Ovary (tissue), 10 donors: ENCODE measurements at places on chromosomes 3 and 15.

DNA sequence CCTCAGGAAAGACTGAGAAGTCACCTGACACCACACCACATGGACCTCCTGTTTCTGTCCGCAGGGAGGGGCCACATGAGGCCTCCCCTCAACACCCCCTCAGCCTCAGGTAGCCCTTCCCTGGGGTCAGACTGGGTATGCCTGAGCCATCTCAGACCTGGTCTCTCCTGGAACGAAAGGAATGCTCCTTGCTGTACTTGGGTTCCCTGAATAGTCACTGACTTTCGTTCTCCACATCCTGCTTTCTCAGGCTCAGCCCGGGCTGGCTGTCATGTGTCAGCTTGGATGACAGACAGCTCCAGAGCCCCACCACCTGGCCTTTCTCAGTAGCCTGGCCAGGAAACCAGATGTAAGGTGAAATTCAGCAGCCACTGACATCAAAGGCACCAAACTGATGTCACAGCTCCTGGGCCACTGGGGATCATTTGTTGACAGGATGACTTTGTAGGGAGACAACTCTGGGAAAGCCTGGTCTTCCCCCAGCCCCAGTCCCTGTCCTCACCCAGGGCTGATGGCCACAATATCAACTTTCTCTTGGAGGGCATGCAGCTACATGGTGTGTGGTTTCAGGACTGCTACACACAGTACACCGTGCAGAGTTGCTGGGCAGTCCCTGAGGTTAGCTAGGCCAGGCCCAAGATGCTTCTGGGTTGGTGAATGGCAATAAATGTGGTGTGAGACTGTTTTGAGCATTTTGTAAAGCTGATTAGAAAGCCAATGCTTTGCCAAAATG, 141.4 kb upstream of the MRPS22 start:
- no peak for DNase-seq

DNA sequence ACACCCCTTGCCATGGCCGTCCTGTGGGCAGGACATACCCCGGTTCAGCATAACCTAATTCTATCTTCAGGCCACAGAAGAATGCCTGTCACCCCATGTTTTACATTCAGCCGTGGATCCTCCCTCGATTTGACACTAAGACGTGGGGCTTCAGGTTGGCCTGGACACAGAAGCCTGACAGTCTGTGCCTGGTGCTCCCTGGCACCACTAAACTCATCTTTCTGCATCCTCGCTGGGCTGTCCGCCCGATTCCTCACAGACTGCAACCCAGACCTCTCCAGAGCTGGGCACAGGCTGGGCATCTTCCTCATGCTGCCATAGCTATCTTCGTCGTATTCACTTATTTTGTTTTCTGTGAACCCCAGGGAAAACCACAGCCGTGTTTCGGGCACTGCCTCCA, 117.8 kb upstream of the IQSEC1 start:
- DNase-seq = no peak

DNA sequence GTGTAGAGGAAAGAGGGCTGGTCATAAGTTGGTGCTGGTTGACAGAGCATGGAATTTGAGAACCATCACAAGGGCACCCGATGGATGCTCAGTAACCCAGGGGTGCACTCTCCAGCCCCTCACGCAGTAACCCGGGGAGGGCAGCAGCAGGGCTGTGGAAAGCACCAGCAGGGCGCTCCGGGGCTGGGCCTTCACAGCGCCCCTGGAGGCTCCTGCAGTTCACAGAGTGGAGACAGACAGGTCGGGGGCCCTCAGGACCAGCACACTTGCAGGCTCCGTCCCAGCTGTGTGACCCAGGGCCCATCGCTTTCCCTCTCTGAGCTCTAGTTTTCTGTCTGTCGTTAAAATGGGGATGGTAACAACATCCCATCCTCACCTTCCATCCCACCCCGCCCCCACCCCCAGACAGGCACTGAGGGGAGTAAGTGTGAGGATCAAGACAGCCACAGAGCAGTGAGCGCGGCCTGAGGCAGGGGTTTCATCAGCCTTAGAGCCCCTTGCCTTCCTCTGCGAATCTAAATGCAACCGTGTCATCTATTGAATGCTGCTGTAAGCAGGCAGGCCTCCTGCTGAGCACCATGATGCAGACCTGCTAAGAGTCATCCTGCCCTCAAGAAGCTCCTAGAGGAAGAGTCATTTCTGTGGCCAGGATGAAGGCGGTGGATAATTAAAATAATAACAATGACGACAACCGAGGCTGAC, 90.2 kb upstream of the LINGO1 start:
- no peak for DNase-seq

DNA sequence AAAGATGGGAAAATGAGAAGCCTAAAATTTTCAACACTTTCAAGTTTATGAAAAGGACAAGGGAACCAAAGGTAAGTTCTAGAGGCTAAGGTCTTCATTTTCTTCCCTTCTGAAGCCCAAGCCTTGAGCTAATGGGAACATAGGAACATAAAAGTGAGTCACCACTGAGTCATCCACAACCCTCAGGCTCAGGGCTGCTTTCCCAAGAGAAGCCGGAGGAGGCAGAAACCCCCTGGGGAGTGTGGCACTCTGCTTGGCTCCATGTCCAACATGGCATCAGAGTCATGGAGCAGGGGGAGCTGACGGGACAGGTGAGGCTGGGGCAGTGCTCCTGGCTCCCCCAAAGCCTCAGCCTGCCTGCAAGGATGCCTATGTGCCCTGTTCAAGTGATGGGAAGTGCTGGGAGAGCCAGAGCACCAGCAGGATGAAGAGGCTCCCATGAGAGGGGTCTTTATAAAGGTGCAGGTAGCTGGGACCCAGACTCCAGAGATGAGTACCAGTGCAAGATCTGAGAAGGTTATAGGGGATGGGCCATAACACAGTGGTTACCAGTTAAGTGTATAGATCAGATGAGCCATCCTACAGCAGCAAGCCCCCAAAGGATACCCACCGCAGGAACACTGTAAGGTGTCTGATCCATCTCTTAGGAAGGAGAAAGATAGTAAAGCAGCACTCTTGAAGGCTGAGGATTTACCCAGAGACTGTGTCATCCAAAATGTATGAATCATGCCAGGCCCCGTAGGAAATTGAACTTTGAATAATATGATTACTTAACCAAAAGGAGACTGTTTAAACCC, 31.8 kb upstream of the RYR3 start:
- DNase-seq = no peak

DNA sequence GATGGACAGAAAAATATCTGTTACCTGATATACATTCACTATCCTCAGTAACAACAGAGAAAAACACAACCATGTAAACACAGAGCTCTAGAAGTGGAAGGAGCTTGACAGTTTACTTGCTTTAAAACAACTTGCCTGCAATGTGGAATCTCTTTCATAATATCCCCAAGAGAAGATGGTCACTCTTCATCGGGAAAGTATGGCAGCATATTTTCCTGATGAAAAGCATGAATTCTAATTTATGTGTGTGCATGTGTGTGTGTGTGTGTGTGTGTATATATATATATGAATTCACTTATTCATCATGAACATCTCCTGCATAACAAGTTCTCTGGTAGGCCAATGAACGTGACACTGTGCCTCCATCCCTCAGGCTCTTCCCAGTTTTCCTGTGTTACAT, 81.2 kb downstream of the EFL1 start:
- no peak for DNase-seq

- DNase-seq = no peak
Observed at GRCh38 chr15:57697588-57697987, 8.9 kb upstream of the POLR2M start.

GRCh38 chr15:69685512-69686452, 233.2 kb downstream of the RPLP1 start:
- DNase-seq = no peak

- DNase-seq = no peak
Observed at GRCh38 chr15:35137190-35137574, 52.1 kb upstream of the NANOGP8 start.

DNA sequence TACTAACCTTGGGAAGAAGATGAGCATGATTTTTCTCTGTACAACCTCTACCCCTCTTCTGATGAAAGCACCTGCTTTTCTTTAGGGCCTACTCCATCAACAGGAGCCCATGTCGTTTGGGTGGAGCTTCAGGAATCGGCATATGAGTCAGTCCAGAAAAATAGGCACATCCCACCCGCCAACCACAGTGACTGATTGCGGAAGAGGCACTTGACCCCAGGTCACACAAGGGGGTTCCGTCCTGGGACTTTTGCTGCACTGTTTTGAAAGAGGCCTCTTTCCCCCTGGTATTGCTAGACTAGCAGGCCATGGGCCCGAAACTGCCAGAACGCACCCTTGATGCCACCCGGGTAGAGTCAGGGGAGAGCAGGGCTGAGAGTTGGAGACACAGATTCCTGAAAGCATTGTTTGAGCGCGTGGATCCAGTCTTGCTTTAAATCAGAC, 19.3 kb upstream of the NRROS start:
- no peak for DNase-seq

- DNase-seq = no peak
Observed at GRCh38 chr15:64038878-64039610, 7.2 kb downstream of the DAPK2 start.

- no peak for DNase-seq
Observed at GRCh38 chr3:67920969-67921368, 266.6 kb upstream of the SUCLG2 start.

DNA sequence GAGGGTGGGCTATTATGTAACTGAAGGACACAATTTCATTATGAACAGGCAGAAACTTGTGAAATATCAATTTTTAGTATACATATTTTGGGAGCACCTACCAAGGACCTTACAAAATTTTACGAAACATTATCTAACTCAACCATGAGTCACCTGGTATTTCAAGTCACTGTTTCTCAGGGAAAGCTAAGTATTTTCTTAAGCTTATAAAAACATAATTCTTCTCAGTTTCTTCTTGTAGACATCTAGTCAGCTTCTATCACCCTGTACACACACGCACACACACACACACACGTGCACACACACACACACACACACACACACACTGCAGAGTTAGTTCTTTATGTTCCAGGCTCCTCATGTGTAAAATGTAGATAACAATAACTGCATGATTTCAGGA, 658.3 kb downstream of the TUSC7 start:
- no peak for DNase-seq

GRCh38 chr3:152257563-152258035, 11.1 kb upstream of the MBNL1 start:
- no peak for DNase-seq

GRCh38 chr15:69484837-69485236, 32.2 kb downstream of the RPLP1 start:
- DNase-seq = no peak

- no peak for DNase-seq
Observed at GRCh38 chr3:59191651-59192050, 141.8 kb upstream of the CFAP20DC start.

GRCh38 chr3:126358038-126358815, 1.0 kb upstream of the KLF15 start:
- no peak for DNase-seq

DNA sequence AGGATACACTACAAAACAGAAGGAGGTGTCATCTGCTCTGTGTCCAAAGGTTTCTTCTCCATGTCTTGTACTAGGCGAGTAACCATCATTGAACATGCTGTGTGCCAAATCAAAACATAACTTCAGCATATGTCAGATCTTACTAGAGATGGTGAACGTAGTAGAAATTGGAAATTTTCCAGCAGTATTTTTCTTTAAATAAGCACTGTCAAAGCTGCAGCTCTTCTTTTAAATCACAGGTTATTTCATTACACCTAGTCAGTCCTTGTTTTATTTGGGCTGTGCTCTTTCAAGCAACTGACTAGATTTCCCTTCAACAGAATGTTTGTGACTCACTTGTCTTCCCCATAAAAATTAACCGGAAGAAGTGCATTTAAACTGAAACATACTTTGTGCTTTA, 46.5 kb downstream of the MSL2 start:
- no peak for DNase-seq

DNA sequence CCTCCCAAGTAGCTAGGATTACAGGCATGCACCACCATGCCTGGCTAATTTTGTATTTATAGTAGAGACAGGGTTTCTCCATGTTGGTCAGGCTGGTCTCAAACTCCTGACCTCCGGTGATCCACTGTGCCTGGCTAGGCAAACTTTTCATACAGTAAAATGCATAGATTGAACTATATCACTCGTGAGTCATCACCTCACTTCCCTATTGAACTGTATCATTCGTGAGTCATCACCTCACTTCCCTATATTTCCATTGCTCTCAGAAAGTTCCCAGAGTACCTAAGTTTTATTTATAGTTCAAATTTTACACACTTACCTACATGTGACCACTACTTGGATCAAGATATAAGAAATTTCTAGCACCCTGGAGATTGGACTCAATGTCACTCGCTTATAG, 73.6 kb upstream of the ACAD9 start:
- no peak for DNase-seq

DNA sequence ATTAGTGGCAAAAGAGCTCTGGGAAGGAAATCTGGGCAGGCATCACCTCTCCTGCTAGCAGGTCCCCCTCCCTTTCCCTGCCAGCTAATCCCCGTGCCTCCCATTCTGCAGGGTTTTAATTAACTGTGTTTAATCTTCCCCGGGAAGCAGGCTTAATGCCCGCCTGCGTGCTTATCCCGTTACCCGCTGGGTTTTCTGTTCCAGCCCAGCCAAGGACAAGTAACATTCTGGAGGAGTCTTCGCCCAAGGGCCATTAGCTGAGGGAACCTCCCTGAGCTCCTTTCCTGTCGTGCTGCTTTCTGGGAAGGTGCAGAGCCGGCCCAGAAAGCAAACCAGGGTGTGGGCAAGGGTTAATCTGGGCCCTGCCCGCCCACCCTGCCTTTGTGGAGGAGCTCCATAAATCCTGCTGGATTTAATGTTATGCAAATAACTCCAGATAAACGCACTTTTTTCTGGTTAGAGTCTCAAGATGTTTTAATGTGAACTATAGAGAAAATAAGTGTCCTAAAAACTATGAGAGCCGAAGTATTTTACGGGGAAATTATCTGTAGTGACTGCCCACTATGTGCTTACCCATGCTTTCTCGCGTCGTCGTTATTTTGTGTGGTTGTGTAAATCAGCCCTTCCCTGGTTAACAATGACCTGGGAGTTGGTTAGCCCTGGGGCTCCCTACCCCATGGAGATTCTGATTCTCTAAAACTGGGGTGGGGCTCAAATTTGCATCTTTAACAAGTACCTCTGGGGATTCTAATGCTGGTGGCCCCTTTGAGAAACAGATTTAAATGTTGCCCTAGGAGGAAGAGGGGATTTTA, 25.9 kb downstream of the TRIM71 start:
- DNase-seq = no peak

DNA sequence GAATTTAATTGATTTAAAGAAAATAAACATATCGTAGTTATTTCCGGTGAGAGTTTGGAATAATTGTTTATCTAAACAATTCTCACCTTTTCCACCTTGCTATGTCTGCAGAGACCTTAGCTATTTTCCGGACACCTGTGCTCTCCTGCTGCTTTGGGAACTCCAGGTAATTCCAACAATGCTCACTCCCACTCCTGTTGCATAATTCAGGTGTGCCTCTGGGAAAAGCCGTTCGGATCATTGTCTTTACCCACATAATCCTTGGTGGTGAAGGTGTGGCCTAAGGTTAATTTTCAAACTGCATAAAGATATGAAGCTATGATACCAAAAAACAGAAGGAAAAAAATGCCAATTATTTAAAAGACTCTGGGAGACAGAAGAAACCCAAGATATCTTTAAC, 59.4 kb downstream of the LDHAL6B start:
- DNase-seq = no peak

DNA sequence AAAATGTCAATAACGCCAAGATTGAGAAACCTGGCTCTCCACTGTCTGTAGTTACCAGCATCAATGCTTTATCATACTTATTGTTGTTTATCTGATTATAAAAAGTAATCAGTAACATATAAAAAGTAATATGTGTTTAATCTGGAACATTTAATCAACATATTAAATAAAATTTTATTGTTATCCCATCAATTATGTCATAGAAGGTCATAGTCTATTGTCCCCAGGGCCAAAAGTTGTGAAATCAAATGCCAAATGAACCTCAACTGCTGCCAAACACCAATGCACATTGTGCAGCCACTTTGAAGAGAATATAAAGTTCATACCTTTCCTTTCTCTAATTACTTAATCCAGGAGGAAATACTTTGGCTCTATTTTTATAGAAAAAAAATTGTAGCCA, 106.6 kb downstream of the EOMES start:
- DNase-seq = no peak
